ENCODE measurements at places on chromosomes 5 and 9. TPM values are rescaled to one million over a fixed set of nuclear protein-coding genes. Genes with fewer than 3 reads are reported as not detected.

SPATA9 gene
- polyA plus RNA-seq = 0.66 TPM

LRRC19 gene
- 0.11 TPM for polyA plus RNA-seq

DPP7 gene
- 125 TPM for polyA plus RNA-seq

TSC1 gene
- 14.2 TPM for polyA plus RNA-seq

ADRB2 gene
- 0.35 TPM for polyA plus RNA-seq

CCNJL gene
- polyA plus RNA-seq = not detected
